M059J (cell line): ENCODE measurements at places on chromosomes 12 and 14.
A peak's percentile ranks its signal among the peaks of the same experiment; 100 is the strongest.

GRCh38 chr12:130444061-130444460 lies 106.4 kb downstream of the PIWIL1 start:
- DNase-seq = no peak

DNA sequence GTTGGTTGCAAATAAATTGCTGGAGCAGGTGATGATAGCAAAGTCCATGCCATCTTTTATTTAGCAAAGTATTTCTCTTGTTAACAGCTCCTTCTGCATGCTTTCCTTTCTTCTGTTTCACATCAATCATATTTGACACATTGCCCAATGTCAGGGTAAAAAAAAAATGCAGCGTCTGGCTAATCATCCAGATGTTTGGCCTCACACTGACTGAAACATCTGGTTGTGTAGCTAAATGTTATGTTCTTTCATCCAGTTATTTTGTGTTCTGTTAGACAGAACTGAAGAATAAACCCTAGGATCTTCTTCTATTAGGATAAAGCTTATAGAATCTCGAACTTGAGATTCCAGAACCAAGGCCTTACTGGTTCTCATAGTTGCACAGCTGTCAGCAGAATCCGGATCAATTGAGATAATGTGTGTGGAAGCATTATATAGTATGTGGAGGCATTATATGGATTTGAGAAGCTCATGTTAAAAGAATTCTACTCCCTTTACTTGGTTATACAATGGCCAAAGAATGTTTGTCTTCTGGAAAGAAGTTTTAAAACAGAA lies 859.2 kb downstream of the DIO2 start:
- DNase-seq = no peak

GRCh38 chr12:44127966-44128710 lies 292.3 kb downstream of the TMEM117 start:
- DNase-seq = no peak

- no peak for DNase-seq
These were observed 292.3 kb upstream of the E2F7 start for GRCh38 chr12:77357655-77358054.

- no peak for DNase-seq
These were observed 11.3 kb downstream of the SOCS2 start for GRCh38 chr12:93583627-93584392.

- no peak for DNase-seq
These were observed 669 bp upstream of the PKP2 start for GRCh38 chr12:32897281-32897610.

GRCh38 chr14:99168330-99168729 lies 103.7 kb downstream of the BCL11B start:
- no peak for DNase-seq

- DNase-seq = no peak
These were observed 124.7 kb downstream of the ZNF664 start for GRCh38 chr12:124097701-124098100.

- DNase-seq = no peak
These were observed 240.4 kb upstream of the FAR2 start for GRCh38 chr12:28908646-28909045.

DNA sequence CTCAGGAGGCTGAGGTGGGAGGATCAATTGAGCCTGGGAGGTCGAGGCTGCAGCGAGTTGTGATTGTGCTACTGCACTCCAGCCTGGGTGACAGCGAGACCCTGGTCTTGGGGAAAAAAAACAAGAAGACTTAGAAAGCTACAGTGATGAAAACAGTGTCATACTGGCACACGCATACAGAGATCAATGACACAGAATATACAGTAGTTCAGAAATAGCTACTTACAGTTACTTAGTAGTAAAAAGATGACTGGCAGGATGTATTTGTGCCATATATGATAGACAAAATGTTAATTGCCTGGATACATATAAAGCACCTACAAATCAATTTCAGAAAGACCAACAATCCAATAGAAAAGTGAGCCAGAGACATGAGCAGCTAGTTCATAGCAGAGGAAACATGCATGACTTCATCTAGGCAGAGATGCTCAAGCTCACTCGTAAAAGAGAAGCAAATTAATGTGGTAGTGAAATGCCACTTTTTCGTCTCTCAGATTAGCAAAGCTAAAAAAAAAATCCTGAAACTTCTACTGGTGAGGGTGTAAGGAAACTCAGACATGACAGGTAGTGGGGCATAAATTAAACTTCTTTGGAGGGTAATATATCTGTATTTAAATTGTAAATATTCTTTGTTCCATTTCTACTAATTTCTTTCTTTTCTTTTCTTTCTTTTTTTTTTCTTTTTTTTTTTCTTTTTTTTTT lies 2.5 kb upstream of the ALDH2 start:
- no peak for DNase-seq

- DNase-seq = no peak
These were observed 4.4 kb downstream of the AVIL start for GRCh38 chr12:57813971-57814772.

DNA sequence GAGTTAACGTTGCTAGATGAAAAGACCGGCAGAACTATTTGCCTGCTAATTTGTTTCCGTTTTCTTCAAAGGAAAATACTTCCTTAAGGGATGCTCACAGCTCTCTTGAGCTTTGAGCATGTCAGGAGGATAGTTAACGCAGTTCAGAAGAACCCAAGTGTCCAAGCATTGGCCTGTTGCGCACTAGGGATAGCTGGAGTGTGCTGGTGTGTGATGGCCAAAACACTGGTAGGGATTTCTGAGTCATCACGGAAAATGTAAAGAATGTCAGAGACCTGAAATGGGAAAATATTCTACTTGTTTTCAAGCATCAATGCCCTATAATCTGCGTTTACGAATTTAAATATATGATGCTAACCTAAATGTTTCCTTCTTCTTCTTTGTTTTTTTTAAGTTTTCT lies 97.8 kb downstream of the VRK1 start:
- DNase-seq = peak; percentile 1

GRCh38 chr12:110262442-110263388 lies 18.3 kb upstream of the ATP2A2 start:
- DNase-seq = no peak

DNA sequence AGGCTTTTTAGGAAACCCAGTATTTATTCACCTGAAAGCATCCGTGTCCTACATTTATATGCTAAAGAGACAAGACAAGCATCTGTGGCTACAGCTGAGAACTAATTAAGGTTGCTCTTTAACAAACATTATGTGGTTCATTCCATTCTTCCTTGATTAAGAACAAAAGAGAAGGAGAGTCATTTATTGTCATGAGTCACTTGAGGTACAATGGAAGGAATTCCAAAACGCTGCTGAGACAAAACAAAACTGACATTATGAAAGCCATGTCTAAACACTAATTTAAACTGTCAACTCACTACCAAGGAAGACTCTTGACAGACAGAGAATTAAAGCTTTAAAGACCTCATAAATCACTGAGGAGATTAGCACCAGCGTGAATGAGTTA lies 214.4 kb downstream of the BMP4 start:
- peak; percentile 43 for DNase-seq

DNA sequence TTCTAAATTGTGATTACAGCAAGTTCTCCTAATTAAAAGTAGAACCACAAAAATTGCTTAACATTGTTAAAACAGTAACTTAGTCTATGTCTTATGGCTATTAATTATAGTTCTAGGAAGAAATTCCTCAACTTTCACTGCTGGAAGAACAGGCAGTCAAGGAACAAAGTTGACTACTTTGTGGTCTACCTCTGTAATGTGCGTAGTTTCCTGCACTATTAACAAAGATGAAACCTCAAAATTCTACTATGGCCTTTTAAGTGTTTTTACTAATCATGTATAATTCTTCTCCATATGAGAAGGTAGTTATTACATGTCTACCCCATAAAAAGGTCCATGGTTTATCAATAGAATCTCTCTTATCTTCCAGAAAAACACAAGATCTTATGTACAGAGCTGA lies 7.6 kb downstream of the RASSF9 start:
- DNase-seq = no peak

DNA sequence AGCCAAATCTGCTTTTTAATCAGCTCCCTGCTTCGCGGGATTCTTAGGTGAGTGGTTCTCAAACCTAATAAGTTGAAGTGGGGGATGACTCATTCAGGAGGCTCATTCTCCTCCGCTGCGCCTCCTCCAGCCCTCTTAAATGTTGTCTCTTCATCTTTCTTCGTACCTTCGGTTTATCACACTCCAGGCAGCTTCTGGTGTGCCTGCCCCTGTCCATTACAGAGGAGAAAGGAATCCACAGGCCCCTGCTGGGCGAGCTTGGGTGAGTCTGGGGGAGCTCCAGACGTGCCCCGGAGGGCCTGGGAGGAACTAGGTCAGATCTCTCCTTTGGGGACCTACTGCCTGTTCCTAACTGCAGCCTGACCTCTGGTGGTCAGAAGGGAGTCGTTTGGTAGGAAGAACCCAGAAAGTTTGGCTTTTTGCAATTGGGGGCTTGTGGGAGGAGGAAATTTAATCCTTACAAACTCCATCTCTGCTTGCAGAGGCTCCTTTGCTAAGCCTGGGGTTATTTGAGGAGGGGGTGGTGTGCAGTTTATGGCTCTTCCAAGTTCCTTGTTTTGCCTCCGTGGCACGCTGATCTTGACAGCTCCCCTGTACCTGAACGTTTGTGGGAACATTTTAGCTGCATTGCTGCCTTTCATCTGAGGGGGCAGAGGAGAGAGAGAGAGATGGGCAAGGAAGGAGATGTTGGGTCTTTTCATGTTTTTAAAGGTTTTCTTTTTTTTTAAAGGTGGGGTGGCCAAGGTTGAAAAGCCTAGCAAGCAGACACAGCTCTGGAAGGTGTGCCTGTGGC lies 84.1 kb upstream of the GNG2 start:
- DNase-seq = peak; percentile 60

DNA sequence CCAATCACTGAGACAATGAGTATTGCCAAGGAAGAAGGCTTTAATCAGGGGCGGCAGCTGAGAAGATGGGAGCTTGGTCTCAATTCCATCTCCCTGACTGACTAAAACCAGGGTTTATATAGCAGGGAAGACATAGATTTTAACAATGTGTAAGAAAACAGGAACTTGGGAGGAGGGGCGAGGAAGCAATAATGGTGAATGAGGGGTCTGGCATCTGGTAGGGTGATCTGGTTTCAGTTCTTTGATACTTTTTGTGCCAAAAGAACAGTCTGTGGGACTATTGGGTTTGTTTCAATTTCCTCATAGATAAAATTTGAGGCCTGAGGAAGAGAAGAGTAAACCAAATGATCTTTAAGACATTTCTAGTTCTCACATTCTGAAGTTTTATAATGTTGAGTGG lies 49.2 kb downstream of the FUT8 start:
- no peak for DNase-seq

DNA sequence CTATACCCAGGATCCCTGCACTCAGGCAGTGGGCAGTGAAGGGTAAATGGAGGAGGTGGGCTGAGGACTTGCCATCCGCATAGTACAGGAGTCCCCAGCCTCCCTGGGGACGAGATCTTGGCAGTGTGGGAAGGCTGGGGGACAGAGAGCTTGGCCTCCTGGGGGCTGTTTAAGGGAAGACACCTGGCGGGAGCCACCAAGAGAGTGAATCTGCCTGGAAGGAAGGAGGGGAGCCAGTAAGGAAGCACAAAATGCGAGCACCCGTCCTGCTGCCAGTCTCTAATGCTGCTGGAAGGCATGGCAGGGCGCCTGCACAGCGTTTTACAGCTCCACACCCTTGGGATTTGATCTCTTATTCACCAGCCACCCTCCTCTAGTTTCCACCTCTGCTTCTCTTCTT lies 7.4 kb upstream of the KRT2 start:
- DNase-seq = no peak

DNA sequence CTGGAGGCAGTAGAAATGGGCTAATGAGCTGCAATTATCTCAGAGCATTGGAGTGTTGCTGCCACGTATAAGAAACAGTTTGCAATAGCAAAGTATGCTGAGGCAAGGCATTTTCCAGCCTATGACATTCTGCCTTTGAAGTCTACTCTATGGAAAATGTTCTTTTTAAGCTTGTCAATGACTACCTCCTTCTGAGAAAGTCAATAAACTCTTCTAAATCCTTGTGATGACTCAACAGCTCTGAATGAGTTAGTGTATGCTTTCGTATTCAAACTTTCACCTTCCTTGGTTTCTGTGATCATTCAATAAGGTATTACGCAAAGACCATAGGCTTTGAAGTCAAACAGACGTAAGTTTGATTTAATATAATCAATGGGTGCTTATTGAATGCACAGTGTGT lies 111.2 kb downstream of the CAPZA3 start:
- DNase-seq = peak; percentile 13

GRCh38 chr12:121812320-121812871 lies 8.6 kb downstream of the SETD1B start:
- no peak for DNase-seq

DNA sequence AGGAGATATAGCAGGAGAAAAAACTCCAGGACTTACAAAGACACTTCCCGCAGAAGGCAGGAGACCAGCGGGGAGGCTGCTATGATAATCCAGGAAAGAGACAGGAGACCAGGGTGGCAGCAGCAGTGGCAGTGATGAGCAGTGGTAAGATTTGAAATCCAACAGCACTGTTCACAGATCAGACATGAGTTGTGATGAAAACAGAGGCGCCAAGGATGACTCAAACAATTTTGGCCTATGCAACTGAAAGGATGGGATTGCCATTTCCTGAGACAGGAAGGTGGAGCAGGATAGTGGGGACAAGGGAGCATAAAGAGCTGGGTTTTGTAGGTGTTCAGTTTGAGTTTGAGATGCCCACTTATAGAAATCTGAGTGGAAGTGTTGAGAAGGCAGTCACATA lies 108.6 kb upstream of the DYRK2 start:
- DNase-seq = no peak

DNA sequence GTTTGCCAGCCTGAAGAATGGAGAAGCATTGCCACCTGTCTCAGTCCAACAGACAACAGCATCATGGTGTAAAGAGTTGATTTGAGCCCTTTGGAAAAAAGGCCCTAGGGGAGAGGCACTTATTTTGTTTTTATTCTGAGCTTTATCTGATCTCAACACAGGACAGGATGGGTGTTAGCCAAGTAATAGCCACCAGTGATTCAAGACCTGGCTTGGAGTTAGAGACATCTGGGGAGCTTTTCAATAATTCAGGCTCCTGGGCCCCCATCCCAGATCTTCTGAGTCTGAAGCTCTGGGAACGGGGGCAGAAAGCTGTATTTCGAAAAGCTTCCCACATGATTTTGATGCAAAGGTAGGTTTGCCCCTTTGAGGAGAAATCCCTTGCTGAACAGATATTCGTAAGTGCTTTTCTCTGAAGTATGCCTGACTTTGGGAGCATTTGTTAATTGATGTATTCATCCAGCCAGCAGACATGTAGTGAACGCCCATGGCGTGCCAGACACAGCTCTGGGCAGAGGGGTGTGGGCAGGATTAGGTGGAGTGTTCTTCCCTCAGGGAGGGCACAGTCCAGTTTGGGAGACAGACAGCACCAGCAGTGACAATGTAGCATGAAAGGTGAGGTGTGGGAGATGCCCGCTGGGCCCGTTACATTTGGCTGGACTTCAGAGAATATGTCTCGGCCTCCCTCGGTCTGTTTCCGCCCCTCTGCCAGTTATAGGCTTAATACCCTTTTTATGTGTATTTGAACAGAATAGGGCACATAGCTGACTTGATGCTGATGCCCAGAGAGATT lies 72.5 kb downstream of the TSPAN9 start:
- DNase-seq = no peak

DNA sequence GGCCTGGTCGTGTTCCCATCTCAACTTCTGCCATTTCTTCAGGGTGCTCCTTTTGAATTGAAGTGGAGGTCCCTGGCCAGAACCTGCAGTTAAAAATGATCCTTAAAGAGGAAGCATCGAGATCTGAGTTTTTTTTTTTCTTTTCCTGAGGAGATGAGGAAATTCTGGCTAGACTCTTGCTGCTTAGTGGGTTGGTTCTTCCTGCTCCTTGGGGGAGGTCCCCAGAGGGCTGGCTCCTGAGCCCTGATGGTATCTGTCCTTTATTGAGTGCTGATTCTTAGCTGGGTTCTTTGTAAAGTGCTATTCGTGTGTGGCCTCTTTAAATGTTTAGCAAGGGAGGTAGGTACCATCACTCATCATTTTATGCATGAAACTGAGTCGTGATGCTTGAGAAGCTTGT lies 11.7 kb downstream of the PELI2 start:
- DNase-seq = no peak
